ENCODE measurements at places on chromosomes 4 and X.

DNA sequence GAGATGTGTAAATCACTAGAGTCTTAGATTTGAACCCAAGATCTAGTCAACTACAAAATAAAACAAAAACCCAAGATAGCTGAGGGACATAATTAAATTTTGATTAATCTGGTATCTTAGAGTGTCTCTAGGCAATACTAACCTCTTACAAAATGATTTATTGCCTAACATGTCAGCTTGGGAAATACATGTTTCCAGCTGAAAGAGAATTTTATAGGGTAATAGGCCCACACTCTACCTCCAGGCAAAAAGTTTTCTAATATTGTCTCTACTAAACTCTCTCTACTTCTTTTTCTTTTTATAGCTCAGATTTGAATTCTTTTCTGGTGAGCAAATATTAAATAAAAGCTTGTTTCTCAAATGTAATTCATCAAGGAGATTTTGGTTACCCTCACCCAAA, 263.2 kb downstream of the IL15 start:
- no peak for DNase-seq

DNA sequence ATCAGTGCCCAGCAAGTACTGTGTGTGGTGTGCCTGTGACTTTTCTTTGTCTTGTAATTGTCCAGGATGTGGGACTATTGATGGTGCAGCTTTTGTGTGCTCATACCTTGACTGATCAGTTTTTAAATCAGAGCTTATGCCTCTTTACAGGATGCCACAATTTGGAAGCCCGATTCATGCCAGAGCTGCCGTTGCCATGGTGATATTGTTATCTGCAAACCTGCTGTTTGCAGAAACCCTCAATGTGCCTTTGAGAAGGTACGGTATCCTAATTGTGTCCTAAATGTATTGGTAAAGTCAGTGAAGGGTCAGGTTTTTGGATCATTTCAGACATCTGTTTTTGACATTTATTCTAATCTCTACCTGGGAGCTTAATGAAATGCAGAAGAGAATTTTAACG, 180.2 kb downstream of the FRAS1 start:
- no peak for DNase-seq

- DNase-seq: no peak
Observed at GRCh38 chrX:94576367-94577004, 902.5 kb downstream of the FAM133A start.

DNA sequence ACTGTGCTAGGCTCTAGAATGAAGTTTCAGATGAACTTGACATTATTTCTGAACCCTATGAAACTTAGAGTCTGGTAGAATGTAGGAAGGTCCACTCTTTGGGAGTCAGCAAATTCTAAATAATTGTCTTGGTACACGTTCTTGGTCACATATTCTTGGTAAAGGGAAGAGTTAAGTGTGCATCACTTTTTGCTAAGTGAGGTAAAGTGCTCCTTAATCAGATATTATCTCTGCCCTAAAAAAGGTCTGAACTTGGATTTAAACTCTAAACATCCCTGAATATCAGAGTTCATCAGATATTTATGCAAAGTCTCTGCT, 7.2 kb downstream of the OCIAD2 start:
- DNase-seq: no peak

DNA sequence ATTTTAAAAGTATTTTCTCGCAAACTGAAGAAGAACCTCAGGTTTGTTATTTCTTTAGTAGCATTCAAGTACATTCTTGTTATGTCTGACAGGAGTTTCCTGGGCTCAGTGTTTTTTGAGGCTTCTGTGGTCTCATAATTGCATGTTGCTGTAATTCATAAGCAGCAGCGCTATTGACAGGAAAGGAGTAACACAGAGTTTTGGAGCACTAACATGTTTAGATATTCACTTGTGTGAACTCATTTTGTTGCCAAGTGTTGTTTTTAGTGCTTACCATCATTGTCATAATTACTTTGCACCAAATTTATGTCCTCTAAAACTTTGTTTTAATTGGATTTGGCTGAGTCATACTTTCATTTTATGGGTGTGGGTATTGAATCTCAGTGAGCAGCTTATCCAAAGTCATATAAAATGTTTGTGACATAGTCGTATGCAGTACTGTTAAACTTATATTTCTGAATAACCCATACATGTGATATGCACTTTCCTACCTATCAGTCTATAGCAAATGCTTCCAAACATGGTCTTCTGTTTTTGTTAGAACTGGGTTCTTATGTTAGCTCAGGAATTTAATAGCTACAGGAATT, 358.7 kb upstream of the CTSO start:
- DNase-seq: no peak

- no peak for DNase-seq
Observed at GRCh38 chrX:107723511-107723910, 52.1 kb downstream of the TSC22D3 start.

- no peak for DNase-seq
Observed at GRCh38 chr4:10108391-10108790, 8.2 kb downstream of the WDR1 start.

GRCh38 chr4:176309046-176309445, 10.7 kb upstream of the SPCS3 start:
- no peak for DNase-seq

- DNase-seq: no peak
Observed at GRCh38 chr4:176191974-176192373, 3.4 kb downstream of the SPATA4 start.

GRCh38 chr4:159823743-159824142, 720.9 kb downstream of the RAPGEF2 start:
- DNase-seq: no peak

DNA sequence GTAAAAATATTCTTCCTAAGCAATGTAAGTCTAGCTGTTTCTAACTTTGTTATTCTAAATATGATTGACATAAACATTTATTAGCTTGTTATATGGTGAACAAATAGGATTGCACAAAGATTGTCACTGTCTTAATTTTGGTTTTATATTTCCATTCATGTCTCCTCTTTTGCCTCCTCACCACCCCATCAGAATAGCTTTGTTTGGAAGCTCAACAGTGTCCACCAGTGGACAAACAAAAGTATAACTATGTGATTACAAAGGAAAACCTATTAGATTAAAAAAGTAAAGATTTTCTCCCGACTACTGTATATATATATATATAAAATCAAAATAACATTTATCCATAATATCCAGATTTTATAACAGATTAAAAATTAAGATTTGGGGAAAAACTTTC, 468.2 kb downstream of the ZIC3 start:
- DNase-seq: no peak

DNA sequence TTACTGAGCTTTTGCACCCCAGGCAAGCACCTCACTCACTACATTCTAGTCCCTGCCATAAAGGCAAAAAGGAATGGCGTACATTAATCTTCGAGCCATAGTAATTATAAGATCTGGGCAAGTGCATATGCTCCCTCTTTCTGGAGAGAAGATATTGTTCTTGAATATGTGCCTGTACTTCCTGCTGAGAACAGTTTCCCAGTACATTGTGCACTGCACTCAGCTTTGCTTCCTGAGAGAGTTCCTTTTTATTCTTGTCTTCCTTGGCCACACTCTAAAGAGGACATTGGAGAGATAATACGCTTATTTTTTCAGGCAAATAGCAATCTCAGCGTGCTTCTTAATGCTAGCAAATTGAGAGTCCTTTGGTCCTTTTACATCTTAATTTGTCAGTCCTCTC, 909.0 kb upstream of the PCDH10 start:
- DNase-seq: no peak

DNA sequence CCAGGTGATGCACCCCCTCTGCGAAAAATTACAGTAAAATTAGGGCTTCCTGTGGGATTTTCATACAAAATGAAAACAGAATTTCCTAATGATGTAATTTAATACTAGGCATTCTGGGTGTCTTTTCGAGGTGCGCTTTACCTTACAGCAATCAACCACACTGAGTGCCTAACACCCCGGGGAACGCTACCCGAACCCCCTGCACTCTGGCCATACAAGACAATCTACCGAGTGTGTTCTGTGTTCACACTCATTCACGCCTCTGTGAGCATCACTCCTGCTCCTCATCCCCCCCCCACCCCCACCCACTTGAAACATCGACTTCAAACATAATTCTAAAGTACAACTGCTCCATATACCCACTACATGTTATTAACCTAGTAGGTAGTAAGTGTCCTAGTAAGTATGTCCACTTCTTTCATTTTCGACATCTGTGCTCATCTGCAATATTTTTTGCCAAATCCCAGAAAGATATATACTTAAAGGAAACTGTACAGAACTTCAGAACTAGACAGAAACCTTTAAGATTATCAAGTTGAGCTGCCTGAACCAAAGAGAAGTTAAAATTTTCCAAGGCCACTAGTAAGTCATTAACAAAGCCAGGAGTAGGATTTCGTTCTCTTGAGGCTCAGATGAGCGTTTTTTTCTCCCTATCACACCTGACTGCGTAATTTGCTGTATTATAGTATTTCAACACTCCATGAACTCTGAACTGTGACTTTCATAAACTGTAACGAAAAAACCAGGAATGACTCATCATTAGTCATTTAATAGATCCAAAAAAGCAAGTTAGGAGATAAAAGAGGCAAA, 80.0 kb downstream of the FAT1 start:
- DNase-seq: no peak

- DNase-seq: no peak
Observed at GRCh38 chrX:120301960-120302359, 9.3 kb downstream of the TMEM255A start.

- DNase-seq: no peak
Observed at GRCh38 chrX:20060961-20061748, 55.6 kb downstream of the MAP7D2 start.

DNA sequence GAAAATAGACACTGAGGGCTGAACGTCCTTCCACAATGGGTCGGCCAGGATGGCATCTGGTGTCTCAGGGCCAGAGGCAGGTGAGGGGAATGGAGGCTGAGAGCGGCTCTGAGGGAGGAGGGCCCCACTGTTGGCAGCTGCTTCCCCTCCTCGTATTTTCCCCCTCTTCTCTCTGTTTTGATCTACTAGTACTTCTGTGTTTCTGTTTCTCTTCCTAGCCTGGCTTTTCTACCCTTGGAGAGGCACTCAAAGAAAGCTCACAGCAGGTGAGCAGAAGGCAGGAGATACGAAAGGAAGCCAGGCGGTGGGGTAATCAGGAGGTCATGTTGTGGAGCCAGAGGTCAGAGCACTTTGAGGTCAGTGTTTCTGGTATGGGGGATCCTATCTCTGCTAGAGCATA, 151.8 kb upstream of the GATB start:
- DNase-seq: no peak

DNA sequence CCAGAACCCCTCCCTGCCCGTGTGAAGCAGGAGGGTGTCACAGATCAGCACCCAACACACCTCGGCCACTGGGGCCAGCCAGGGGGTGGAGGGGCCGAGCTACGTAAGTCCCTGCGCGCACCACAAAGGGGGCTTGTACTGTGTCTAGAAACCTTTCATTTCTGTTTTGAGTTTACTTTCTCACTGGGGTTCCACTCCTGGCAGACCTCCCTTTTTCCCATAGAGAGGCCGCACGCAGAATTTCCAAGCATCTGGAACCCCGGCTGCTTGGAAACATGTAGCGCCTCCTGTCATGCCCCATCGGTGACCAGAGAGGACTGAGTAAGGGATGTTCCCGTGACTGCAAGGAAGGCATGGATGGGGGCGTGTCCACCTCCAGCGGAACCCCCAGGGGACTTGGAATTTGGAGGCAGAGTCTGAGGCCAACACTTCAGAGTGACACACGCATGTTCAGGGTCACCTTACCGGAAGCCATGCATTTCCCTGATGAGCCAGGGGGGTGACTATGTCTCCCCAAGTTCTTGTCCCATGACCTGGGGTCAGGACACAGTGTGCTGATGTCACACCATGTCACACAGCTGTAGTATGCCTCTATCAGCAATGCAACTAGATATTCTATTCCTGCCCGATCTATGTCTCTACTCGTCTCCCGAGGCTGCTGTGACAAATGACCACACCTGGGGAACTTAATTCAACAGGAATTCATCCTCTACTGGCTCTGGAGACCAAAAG, 105.3 kb downstream of the DHRSX start:
- no peak for DNase-seq

DNA sequence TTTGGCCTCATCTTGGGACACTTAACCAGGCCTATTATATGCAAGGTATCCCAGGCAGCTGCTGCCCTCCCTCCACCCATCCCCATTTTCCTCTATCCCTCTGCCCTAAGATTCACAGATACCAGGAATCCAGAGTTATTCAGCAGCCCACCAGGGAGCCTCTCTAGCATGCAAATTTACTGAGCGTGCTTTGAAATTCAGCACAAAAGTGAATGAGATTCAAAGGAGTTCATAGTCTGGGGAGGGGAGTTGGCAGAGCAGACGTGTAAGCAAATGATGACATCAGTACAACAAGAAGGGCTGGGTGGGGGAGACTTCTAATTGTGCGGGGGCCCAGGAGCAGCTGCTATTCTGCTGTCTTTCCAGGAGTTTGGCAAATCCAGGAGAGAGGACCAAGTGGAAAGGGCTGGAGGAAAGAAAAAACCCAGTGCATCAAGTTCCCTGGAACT, 1.7 kb upstream of the MTM1 start:
- no peak for DNase-seq

DNA sequence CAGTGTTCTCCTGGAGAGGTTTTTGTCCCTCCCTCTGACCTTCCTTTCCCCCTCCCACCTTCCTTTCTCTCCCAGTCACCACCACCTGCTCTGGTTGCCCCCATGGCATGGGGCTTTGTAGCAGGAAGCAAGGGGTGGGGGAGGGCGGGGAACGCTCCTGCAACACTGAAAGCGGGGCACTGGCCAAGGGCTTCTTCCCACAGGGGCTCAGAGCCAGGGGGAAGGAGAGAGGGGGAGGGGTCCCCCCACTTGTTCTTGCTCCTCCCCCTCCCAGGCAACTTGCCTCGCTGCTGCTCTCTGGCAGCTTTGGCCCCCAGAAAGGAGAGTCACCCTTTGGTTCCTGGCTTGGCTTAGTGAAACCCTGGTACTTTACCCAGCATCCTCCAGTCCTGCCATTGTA, 48.4 kb downstream of the BCORL1 start:
- no peak for DNase-seq

DNA sequence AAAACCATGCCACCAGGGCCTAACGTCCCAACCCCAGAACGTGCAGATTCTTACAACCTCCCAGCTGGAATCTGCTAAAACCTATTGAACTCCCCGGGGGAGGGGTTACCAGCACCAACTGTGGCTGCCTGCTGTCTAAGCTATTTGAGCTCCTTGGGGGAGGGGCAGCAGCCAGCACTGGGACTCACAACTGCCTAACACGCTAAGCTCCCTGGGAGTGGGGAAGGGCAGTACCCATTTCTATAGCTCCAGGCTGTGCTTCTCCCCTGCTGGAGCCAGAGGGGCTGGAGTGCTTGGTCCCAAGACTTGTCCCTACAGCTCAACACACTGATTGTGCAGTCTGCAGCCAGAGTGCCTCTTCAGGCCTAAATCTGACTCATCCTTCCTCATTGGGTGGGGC, 459.8 kb upstream of the FGF16 start:
- no peak for DNase-seq

DNA sequence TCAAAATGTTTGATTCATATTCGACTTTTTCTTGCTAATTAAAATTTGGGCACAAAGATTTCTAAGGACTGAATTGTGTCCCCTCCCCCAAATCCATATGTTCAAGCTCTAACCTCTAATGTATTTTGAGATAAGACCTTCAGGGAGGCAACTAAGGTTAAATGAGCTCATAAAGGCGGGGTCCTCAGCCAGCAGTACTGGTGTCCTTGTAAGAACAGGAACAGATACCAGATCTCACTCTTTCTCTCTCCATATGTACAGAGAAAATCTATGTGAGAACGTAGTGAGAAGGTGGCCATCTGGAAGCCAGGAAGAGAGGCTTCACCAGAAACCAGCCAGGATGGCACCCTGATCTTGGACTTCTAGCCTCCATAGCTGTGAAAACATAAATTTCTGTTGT, 116.9 kb downstream of the VEGFC start:
- DNase-seq: no peak
